HepG2 (cell line): ENCODE measurements at places on chromosomes 6 and 20.

DNA sequence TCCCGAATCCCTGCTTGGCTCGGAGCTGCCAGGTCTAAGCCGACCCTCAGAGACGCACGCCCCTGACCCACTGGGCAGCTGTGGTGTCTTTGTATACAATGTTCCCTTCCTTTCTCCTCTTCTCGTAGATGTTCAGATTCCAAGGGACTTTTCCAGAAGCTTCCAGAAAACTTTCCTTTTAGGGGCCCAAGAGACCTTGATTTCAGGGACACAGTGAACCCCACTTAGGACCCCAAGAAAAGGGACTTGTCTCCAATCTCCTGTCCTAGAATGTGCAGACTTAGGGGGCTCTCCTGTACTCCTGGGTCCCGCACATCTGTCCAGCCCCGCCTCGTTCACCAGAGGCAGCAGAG, 103.5 kb downstream of the EDN3 start:
- no peak for DNase-seq

GRCh38 chr6:130604841-130605399, 222.3 kb upstream of the SMLR1 start:
- DNase-seq: no peak

GRCh38 chr20:41476446-41476845, 109.8 kb upstream of the EMILIN3 start:
- DNase-seq: no peak

GRCh38 chr6:69005199-69005598, 370.1 kb downstream of the ADGRB3 start:
- DNase-seq: no peak

DNA sequence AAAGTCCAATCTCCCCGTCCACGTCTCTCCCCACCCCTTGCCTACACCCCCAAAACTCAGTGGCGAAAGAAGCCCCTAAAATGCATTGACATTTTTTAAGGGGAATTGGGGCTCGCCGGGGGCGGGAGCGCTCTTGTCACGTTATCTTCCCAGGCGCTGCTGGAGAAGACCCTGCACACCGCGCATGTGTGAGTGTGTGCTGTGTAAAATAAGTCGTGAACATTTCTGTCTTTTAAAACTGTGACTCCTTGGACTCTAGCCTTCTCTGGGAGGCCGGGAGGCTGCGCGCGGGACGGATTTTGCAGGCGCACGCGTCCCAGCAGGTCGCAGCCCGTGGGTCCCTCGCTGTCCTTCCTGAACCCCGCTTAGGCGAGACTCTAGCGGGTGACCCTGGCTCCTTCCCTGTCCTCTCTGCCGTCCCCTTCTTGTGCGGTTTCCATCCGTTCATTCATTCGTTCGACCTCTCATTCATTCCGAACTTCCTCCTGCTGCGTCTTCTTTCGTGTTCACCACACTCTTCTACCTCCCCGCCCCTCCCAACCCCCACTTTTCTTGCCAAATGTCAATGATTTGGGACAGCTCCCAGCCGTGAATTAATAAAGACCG, 2.2 kb downstream of the NRN1 start:
- no peak for DNase-seq

DNA sequence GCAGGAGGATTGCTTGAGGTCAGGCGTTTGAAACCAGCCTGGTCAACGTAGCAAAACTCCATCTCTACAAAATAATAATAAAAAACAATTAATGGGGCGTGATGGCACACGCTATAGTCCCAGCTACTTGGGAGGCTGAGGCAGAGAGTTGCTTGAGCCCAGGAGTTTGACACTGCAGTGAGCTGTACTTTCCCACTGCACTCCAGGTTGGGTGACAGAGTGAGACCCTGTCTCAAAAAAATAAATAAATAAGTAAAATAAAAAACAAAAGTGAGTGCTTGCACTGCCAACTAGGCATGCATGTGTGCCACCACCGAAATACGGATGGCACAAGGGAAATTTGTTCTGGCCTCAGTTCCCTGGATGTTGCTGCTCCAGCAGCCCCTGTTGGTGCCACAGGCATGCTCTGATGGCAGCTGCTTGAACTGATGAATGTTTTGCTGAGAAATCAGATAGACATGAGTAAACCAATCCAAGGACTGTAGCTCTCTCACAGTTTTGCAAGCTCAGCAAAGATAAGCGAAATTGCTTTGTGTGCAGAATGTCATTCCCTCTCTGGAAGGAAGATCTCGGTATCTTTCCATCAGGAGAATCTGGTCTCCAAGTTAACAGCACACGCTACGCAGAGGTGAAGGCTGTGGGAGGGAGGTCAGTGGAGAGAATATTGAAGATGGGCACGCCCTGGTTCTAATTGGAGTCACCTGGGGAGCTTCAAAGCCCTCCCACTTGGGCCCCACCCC, 188.0 kb upstream of the SLC24A3 start:
- no peak for DNase-seq

DNA sequence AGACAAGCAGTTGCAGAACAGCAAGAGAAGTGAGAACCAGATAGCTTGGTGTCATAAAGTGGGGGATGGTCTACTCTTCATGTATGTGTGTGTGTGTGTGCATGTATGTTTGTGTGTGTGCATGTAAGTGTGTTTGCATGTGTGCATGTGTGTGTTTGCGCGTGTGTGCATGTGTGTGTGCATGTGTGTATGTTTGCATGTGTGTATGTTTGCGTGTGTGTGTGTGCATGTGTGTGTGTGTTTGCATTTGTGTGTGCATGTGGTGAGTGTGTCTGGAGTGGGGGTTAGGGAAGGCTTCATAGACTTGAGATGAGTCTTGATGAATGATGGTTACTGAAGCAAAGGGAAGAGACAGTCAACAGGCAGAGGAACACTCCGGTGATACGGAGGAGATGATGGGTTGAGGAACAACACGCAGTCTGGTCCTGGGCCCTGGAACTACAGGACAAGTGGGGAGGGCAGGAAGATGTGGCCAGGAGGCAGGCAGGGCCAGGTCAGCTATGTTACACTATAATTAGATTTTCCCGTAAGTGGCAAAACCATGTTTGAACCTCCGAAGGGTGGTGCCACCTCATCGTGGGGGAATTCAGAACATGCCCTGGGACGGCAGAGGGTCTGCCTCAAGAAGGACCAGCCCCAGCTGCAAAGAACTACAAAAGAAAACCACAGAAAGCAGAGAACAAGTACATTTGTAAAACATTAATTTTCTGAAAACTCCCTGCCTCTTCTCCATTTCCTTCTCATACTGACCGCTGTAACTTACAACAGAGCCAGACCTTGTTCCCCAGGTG, 38.7 kb upstream of the PDE10A start:
- no peak for DNase-seq
